ENCODE measurements at places on chromosomes 2 and 18. TPM values are rescaled to one million over a fixed set of nuclear protein-coding genes. Genes with fewer than 3 reads are reported as not detected.

GRCh38 chr18:70258243-70258642, 30.6 kb upstream of the SOCS6 start:
- no peak for DNase-seq

DNA sequence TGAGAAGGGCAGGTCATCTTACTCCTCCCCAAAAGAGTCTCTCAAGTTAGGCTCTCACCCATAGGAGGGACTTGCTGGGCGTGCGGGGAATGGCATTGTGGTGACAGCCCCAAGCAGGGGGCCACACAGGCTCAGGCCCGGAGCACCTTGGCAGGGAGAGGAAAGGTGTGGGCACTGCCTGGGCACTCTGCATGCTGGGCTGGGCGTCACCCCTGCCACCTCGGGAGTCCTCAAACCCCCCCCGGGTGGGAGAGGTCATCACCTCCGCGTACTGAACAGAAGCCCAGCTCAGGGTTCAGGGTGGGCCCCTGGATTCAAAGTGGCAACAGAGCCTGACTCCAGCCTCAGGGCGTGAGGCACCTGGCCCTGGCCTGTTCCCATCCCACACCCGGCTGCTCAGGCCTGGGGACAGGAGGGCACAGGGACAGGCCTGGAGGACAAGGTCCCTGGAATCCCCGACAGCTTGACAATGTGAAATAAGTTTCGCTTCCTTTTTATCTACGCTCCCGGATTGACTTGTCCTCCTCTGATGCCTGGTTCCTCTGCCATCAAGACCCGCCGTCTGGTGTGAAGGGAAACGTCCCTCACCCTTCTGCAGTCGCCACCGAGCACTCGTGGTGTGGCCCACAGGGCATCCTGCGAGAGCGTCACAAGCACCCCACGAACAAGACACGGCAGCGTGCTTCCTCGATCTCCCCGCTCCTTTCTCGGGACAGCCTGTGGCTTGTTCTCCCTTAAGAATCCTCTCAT, 97.8 kb downstream of the HDAC4 start:
- no peak for DNase-seq

CDH7 gene
- total RNA-seq: 0.44 TPM

LHCGR gene
- total RNA-seq: not detected

IL1RN gene
- total RNA-seq: not detected
